ENCODE measurements at places on chromosomes 11 and 22.

- DNase-seq: no peak
Observed at GRCh38 chr11:118522571-118523072, 4.7 kb upstream of the TTC36 start.

DNA sequence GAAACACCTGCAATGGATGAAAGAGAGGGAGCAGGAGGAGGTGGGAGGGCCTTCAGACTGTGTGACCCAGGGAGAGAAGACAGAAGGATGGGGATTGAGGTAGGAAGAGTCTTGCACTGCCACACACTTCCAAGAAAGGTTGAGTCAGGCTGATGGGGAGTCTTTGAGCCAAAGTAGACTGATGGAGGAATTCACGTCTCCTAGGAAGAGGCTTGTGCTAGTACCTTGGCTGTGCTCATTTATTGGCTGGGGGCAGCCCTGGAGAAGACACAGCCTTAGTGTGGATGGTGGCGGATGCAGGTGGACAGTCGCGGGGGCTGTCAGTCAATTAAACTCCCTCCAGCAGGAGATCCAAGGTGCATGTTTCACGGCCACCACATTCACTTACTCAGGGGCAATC, 16.2 kb upstream of the ACCSL start:
- no peak for DNase-seq

GRCh38 chr22:27546157-27546935, 255.2 kb downstream of the MN1 start:
- DNase-seq: no peak

- DNase-seq: no peak
Observed at GRCh38 chr11:64638018-64638665, 47.1 kb downstream of the SLC22A12 start.

DNA sequence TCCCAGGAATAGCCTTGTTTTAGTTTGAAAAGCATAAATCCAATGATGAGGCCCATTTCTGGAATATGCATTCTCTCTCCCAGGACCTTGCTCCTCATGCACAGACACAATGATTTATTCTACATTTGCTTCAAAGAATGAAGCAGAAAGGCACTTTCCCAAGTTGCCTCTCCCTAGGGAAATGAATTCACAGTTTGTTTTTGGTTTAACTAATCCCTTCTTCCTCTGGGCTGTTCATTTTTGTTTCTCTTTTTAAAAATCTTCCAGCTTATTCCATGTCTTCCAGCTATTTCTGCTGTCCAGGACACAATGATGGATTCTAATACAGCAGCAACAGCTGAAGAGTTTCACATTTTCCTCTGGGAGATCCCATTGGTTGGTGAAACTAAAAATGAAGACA, 1529.2 kb upstream of the TENM4 start:
- DNase-seq: no peak

GRCh38 chr11:15615398-15616096, 500.8 kb downstream of the INSC start:
- no peak for DNase-seq

DNA sequence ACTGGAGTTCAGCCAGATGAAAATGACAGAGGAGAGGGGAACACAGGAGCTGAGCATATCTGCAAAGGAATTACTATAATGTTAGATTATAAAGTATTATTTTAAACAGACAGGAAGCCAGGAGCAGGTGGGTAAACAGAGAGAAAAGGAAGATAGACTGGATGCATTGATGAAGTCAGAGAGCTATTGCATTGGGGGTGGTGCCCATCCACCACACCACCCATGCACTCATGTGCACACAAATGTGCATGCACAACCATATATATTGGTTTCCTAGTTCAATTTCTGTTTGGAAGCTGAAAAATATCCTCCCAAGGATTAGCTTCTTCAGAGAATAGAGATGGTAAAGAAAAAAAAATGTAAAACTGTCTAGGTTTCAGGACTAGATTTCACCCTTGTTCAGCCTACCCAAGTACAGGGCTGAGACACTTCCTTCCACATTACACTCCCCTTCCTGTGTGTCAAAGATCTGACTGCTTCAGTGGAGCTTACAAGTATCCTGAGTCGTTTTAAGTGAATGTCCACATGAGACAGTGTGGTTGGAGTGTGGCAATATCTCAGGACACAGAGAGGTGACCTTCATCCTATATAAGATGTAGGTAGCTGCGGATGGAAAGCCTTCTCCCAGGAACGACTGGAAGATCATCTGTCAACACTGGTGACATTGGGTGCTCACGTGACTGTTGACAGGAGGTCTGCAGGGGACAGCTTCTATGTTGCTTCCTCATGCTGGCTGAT, 12.2 kb upstream of the SMPD1 start:
- no peak for DNase-seq

DNA sequence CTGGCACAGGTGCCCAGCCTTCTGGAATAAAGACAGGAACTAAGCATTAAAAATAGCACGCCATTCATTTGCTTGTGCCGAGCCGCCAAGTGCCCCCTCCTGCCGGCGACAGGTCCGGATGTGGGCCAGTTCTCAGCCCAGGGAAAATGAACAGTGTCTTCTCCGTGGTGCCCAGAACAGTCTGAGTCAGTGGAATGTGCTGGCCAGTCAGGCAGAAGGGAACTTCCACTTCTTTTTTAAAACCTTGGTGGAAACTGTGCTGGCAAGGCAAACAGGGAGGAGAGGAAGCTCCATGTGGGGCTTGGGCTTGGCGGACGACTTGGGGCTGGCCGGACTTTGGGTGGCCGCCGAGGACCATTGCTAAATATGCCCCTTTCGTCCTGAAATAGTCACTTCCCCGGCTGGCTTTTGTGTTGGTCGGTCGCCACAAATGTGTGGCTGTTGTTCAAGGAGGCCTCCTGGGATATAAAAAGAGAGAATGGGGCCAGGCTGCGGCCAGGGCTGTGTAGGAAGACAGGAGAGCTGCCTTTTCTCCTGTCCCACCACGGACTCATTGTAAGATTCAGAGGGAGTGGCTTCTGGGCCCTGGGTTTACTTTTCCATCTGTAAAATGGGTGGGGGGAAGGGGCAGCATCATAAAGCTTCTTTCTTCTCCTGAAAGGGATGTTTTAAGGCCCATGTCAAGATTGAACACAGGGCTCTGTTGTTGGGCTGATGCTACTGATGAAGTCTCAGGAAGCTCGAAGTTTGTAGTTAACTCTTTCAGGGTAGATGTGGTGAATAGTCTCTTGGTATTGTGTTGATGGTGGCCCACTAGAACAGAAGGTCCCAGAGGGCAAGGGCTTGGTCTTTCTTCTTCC, 101.0 kb downstream of the PTPRJ start:
- peak; percentile 88 for DNase-seq

- peak; percentile 71 for DNase-seq
Observed at GRCh38 chr11:10930972-10931760, 73.3 kb upstream of the ZBED5 start.

DNA sequence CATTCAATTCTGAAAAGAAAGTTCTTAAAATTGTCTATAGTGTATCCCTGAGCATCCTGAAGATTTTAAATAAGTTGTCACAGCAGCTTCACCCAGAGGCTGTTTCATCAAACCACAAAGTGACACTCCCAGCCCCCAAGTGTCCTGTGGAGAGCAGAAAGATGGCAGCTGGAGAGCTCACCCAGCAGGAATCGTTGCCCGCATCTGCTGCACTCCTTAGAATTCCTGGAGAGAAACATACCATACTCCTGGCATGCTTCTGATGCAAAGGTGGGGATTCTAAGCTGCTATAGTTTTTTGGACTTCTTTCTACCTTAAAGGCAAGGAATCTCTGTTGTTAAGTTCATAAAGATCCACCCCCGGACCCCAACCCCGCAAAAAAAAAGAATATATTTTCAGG, 13.5 kb upstream of the CYB5R2 start:
- no peak for DNase-seq

DNA sequence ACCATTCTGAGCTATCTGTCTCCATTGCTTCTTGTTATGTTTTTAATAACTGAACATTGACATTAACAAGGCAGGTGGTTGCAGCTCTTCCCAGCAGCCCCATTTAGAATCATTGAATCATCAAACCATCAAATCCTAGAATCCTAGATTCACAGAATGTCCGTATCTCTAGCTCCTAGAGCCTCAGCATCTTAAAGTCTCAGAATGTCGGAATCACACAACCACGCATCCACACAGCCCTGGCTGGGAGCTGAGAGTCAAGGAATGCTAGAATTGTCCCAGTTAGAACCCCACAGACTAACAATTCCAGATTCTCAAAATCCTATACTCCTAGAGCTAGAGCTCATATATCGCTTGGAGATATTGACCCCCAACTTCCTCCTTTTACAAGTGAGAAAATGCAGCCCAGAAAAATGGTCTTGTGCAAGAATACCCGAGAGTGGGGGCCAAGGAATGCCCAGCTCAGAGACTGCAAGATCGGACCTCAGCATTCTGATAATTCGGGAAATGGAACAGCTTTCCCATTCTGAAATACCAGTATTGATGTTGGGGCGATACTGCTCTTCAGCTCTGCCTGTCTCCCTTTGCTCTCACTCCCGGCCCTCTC, 38.8 kb downstream of the PDE2A start:
- no peak for DNase-seq

- no peak for DNase-seq
Observed at GRCh38 chr11:7896009-7896785, 34.9 kb downstream of the OR10A6 start.

GRCh38 chr11:27462543-27462942, 10.0 kb downstream of the LGR4 start:
- no peak for DNase-seq

- peak; percentile 71 for DNase-seq
Observed at GRCh38 chr11:100671471-100671870, 15.6 kb upstream of the ARHGAP42 start.

- DNase-seq: peak; percentile 81
Observed at GRCh38 chr11:65575568-65576231, at the start of gene EHBP1L1. EHBP1L1 (plus strand) TSS chr11:65576053; CDS start chr11:65576303, 250 bp downstream.

GRCh38 chr11:5507933-5508305, 1.8 kb downstream of the UBQLN3 start:
- DNase-seq: no peak

GRCh38 chr11:35021589-35021988, 105.2 kb downstream of the PDHX start:
- DNase-seq: no peak

GRCh38 chr11:48017831-48018527, 37.6 kb downstream of the PTPRJ start:
- no peak for DNase-seq

DNA sequence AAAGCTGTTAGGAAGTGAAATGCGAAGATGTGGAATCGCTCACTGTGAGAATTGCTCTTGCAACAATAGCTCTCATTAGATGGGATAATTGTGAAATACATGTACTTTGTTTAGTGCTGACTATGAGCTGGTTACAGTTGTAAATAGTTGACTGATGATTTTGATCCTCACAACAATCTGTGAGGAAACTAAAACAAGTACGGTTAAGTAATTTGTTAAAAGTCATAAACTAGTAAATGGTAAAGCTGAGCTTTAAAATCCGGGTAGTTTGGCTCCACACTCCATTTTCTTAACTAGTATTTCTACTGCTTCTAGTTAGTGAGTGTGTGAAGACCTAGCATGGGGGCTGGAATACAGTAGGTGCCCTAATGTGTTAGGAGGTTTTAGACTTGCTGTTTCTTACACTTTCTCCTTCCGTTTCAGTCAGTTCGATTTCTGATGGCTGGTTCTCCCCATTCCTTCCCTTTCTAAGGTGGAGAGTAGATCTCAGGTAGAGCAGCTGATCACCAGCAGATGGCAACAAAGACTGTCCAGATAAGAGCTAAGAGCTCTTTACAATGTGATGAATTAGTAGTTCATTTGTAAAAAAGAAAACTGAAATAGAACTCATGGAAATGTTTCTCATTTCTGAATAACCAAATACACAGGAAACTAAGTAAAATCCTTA, 16.3 kb upstream of the CYP2R1 start:
- DNase-seq: peak; percentile 14

DNA sequence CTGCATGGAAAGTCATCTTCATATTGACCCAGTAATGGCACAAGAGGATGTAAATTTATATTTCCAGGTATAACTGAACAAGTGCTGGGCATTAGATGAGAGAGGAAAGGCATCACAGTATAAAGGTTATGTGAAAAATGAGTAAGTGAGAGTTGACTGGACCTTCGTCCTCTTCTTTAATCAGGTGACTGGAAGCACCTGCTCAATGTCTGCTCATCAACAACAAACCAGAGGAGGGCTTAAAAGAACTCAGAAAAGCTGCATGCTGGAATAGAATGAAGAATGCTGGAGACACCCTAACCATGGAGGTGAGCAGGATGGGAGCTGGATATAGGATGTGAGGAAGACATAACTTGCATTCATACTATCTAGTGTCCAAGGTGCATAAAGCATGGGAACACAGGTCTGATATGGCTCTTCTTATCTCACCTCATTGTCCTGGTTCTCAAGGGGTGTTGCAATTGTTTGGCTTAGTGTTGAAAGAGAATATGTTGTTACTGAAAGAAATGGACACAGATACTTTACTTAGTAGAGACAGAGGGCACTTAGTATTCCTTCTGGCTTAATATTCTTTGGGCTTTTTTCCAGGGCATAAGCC, 7.3 kb upstream of the SLC22A9 start:
- DNase-seq: no peak

DNA sequence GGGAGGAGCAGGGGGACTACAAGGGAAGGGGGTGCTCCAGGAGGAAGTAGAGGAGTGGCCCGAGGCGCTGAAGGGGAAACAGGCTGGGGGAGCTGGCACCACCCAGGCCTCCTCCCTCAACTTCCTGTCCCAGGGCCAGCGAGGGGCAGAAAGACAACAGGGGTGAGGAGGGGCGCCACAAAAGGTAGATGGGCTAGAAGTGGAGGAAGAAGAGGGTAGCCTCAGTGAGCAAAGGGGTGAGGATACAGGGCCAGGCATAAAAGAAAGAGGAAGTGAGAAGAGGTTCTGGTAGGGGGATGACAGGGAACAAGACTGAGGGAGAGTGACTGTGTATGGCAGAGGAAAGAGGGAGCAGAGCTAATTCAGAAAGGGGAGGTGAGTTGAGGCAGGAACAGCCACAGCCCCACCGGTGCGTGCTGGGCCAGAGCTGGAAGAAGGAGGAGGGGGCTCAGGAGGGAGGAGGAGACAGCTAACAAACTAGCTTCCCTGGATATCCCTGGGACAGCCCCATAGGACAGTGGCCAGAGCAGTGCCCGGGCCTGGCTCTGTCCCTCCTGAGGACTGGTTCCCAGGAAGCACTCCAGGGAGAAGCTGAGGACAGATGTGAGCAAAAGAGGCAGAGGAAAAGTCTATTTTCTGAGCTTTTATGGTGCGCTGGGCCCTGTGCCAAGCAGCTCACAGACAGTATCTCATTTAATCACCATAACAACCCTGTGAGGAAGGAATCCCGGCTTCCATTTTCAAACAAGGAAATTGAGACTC, 8.5 kb downstream of the DCHS1 start:
- no peak for DNase-seq
